ENCODE measurements at places on chromosomes 4 and X.
A peak's percentile ranks its signal among the peaks of the same experiment; 100 is the strongest.

DNA sequence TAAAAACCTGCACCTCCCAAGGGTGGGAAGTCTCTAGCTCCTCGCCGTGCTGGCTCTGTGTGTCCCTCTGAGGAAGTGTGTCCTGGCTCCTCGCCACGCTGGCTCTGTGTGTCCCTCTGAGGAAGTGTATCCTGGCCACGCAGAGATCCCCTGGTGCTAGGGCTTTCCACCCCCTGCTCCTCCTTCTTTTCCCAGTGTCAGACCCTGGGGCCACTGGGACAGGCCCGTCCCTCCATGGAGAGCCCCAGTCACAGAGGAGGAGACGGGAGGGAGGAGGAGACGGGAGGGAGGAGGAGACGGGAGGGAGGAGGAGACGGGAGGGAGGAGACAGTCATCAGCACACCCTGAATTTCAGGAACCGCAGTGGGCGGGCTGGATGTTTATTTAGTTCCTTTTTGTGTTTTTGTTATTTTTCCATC, 53.8 kb upstream of the HGFAC start:
- DNase-seq: peak; percentile 61

- DNase-seq: no peak
Observed at GRCh38 chr4:162911349-162911748, 255.3 kb downstream of the NAF1 start.

- DNase-seq: no peak
Observed at GRCh38 chrX:43847352-43847751, 34.9 kb downstream of the MAOB start.

DNA sequence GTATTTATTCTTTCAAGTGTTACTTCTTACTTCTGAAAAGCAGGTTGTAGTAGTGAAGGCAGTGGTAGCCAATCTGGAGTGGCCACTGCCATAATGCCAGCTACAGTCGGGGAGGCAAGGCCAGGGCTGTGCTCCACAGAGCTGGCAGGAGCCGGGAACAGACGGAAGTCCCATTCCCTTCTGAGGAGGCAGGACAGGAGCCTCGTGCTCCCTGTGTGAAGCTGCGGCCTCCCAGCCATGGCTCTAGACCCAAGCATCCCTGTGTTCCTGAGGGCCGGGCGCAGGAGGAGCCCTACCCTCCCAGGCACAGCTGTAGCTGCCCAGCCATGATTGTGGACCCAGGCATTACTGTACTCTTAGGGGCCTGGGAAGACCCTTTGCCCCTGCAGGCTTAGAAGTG, 461.8 kb downstream of the ADGRL3 start:
- no peak for DNase-seq

- no peak for DNase-seq
Observed at GRCh38 chr4:123423819-123424218, 27.2 kb downstream of the SPRY1 start.

GRCh38 chr4:154616287-154616686, 3.8 kb upstream of the FGG start:
- no peak for DNase-seq

- no peak for DNase-seq
Observed at GRCh38 chrX:122641826-122642225, 542.3 kb upstream of the GRIA3 start.

Measured in CD4-positive, alpha-beta T cell treated with Interleukin-15 for 1 hour (primary cell).